Activated T-helper 2 cell treated with anti-CD3 and anti-CD28 coated beads, Interferon-gamma antibody, Interleukin-2, Interleukin-4, amounts not matched to agents 10 μg/mL and 5 μg/mL and 100 μg/mL, durations not matched to agents 14 hours and 24 hours and 36 hours (primary cell): ENCODE measurements at places on chromosomes 3 and 15.

- no peak for DNase-seq
These were observed 41.8 kb upstream of the MYZAP start for GRCh38 chr15:57549935-57550334.

- DNase-seq = no peak
These were observed 103.6 kb upstream of the CTNNB1 start for GRCh38 chr3:41095702-41096101.

DNA sequence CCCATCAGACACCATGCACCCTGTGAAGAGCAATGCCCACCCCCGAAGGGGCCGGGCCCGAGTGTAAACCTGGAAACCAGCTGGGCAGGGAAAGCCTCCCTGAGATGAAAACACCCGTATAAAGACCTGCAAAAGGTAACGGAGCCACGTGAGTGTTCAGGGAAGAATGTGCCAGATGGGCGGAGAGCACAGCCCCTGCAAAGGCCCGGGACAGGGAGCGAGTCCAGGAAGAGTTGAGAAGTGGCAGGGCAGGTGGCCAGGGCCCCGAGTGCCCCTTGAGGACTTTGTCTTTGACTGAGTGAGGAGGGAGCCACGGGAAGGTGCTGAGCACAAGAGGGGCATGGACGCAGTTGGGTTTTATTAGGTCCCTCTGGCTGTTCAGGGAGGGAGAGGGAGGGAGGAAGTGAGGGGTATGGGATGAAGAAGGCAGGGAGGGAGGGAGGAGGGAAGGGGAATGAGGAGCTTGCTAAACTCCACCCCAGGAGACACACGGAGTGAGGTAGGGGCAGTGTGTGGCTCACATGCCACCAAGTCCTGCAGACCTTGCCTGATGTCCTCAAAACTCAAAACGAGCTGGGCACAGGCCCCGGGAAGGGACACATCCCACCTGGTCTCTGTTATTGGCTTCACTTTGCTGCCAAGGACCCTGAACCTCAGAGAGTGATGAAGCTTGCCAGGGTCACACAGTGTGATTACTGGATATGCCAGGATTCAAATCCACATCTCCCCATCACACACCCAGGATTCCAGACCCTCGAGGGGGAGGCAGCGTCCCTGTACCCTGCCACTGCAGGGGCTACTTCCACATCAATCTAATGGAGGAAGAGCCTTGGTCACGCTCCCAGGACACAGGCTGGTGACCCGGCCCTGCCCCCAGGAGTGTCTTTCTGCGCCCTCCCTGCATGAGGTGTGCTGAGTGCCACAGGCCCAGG is 49.1 kb upstream of the IQSEC1 start:
- DNase-seq = no peak

DNA sequence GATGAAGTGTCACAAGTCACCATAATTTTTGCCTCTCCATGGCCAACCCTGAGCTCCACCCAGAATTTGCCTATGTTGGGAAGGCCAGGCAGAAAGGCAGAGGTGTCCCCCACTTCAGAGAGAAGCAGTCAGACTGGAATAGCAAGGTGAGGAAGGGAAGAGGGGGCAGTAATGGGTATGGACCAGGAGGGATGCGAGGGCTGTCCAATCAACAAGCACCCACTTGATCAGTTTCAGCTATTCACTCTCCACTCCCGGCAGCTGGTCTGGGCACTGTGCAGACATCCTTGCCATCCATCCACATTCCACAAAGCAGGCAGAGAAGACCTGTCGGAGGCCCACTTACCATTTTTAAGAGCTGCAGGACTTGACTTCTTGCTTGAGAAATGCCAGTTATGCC is 43.5 kb upstream of the CTNNB1 start:
- no peak for DNase-seq
